ENCODE measurements at places on chromosomes 5 and 9. TPM values are rescaled to one million over a fixed set of nuclear protein-coding genes. Genes with fewer than 3 reads are reported as not detected.

Gene OBP2B
- total RNA-seq: not detected

GRCh38 chr5:83101514-83101913 is 24.2 kb downstream of the XRCC4 start:
- no peaks in the 10 kb centered on the region for H3K27me3 ChIP-seq
- H3K4me1 ChIP-seq: peaks cover 22% of the 10 kb centered on the region
- no peak for DNase-seq
- H3K36me3 ChIP-seq: no peaks in the 10 kb centered on the region
- no peak overlapping the region for H3K27ac ChIP-seq

Gene AK8
- 1.0 TPM for total RNA-seq

DNA sequence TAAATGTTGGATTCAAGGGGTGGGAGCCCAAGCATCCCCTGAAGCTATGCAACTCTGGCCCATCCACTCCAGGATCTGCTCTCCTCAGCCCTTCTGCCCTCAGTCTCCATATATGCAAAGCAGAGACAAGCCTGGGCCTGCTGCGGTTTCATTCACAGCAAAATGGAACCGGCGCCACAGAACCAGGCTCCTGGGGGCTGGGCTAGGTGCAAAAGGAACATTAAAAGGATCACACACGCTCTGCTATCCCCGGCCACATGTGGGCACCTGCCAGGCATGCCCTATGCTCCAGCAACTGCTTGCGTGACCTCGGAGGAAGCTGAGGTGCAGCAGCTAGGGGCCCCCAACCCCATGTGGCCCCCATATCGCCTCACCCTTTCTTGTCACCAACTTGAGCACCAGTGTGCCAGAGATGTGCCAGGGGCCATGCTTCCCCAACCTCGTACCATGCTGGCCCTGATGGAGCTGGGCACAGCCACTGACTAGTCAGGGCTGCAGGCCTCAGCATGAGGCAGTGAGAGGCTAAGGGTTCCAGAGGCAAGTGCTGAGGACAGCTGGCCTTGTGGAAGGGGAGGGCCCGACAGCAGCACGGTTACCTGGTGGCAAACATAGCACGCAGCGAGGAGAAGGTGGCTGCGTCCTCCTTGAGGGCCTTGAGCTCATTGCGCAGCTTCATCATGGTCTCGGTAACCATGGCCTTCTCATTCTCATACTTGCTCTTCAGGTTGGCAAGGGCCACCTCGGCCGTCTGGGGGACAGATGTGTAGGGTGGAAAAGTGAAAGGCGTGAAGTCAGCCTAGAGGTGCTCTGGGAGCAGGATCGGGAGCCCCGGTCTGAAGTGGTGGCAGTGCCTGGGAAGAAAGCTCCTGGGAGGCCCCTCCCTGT is 47.2 kb downstream of the BICD2 start:
- no peaks in the 10 kb centered on the region for H3K27me3 ChIP-seq
- H3K36me3 ChIP-seq: peaks cover 17% of the 10 kb centered on the region
- no peak overlapping the region for H3K4me3 ChIP-seq
- no peak for DNase-seq

GRCh38 chr5:10778179-10778910 is 17.3 kb upstream of the DAP start:
- H3K27ac ChIP-seq: no peak overlapping the region
- no peak overlapping the region for H3K4me3 ChIP-seq
- no peaks in the 10 kb centered on the region for H3K4me1 ChIP-seq
- no peaks in the 10 kb centered on the region for H3K36me3 ChIP-seq

DNA sequence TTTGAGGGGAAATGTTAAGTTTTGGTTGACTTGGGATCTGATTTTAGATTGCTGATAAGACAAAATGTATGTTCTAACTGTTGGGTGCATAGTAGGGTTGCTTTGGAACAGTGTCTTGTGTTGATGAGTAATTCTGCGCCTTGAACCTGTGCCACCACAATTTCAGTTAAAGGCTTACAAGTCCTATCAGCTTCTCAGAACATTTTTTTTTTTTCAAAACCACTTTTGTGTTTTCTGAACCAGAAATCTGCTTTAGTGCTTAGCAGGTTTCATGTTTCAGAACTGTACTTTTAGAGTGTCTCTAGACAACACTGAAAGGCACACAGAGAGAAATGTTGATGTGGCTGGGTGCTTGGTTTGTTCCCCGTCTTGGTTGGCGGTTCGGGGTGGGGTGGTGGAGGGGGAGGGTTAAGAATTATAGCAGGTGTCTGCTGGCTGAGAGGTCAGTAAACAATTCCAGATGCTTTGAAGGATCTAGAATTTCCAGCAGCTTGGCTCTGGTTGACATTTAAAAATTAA is 84.6 kb downstream of the ANKRD55 start:
- no peak overlapping the region for H3K4me3 ChIP-seq
- no peak for DNase-seq
- H3K27me3 ChIP-seq: no peaks in the 10 kb centered on the region

Gene C9
- not detected for total RNA-seq

Gene MEGF9
- 3.8 TPM for total RNA-seq

Gene PCA3
- not detected for total RNA-seq

Gene IL4
- not detected for total RNA-seq

DNA sequence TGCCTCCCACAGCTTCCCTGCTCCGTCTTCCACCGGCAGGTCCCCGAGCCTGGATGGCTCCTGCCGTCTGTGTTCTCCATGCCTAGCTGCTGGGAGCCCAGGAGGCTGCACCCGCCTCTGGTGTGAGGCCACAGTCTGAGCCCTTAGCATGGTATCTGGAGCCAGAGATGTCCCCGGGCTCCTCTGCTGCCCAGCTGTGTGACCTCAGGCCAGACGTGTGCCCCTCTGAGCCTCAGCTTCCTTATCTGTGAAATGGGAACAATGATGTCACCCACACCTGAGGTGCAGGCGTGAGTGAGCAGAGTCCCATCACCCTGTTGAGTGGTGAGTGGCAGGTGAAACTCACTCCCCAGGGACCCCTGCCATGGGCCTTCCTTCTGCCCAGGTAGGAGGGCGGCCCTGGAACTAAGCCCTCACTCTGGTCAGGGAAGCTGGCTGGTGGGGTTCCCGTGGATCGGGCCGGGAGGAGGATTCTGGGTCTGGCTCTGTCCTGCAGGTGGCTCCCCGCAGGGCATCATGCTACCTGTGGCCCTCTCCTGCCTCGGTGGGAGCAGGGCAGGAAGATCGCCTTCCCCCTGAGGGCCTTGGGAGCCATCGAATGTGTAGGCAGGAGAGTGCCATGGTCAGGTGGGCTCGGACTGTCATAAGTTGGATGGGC is 239.0 kb downstream of the PBX3 start:
- H3K4me3 ChIP-seq: no peak overlapping the region
- H3K4me1 ChIP-seq: no peaks in the 10 kb centered on the region
- no peak overlapping the region for H3K27ac ChIP-seq
- DNase-seq: no peak

DNA sequence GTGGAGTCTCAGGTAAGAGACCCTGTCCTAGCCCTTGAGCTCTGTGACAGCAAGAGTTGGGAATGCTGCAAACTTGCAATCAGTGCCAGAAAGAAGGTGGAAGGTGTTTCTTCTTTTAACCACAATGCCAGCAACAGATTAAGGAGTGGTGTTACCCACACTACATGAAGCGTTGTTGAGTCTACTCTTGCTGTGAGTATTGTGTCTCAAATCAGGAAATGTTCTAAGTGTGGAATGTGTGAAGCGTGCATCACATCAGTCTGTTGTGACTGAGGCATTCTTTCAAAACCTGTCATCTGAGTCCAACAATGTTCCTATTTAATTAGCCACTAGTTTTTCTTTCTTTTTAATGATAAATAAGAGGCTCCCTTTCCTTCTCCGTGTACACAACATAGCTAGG is 2.9 kb upstream of the LURAP1L start:
- peak overlapping the region; percentile 66 for H3K27ac ChIP-seq
- H3K4me3 ChIP-seq: peak overlapping the region; percentile 54
- DNase-seq: peak; percentile 80
- no peaks in the 10 kb centered on the region for H3K36me3 ChIP-seq

GRCh38 chr5:87770601-87771121 is 357.9 kb upstream of the CCNH start:
- no peak for DNase-seq
- no peaks in the 10 kb centered on the region for H3K36me3 ChIP-seq
- no peaks in the 10 kb centered on the region for H3K4me1 ChIP-seq
- H3K27me3 ChIP-seq: no peaks in the 10 kb centered on the region
- H3K27ac ChIP-seq: no peak overlapping the region

Gene PKN3
- total RNA-seq: 2.1 TPM

GRCh38 chr5:67347821-67348220 is 151.2 kb upstream of the CD180 start:
- H3K4me3 ChIP-seq: no peak overlapping the region
- no peaks in the 10 kb centered on the region for H3K27me3 ChIP-seq
- no peaks in the 10 kb centered on the region for H3K36me3 ChIP-seq
- no peak for DNase-seq
- no peaks in the 10 kb centered on the region for H3K4me1 ChIP-seq

Gene DMRT3
- total RNA-seq: not detected

GRCh38 chr9:136762915-136763648 is 1.2 kb downstream of the LCN15 start:
- H3K27ac ChIP-seq: no peak overlapping the region
- H3K27me3 ChIP-seq: peaks cover 6% of the 10 kb centered on the region
- no peaks in the 10 kb centered on the region for H3K4me1 ChIP-seq
- no peak overlapping the region for H3K4me3 ChIP-seq
- no peaks in the 10 kb centered on the region for H3K36me3 ChIP-seq
- DNase-seq: peak; percentile 40

DNA sequence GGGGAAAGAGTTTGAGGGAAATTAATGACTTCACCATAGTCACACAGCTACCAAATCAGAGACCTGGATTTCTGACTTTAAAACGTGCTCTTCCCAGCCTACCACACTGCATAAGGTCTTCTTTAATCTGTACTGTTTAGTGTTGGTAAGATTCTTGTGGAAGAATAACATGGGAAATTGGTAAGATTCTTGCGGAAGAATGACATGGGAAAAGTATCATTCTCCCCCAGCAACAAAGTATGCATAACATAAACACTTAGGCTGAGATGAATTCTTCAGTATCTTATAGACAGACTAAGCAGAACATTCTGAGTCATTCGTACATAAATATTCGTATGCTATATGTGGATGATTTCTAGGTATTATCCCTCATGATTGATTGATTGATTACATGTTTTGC is 170.4 kb downstream of the FOCAD start:
- H3K4me3 ChIP-seq: no peak overlapping the region
- no peak overlapping the region for H3K27ac ChIP-seq
- no peaks in the 10 kb centered on the region for H3K4me1 ChIP-seq
- no peaks in the 10 kb centered on the region for H3K36me3 ChIP-seq
- H3K27me3 ChIP-seq: no peaks in the 10 kb centered on the region

DNA sequence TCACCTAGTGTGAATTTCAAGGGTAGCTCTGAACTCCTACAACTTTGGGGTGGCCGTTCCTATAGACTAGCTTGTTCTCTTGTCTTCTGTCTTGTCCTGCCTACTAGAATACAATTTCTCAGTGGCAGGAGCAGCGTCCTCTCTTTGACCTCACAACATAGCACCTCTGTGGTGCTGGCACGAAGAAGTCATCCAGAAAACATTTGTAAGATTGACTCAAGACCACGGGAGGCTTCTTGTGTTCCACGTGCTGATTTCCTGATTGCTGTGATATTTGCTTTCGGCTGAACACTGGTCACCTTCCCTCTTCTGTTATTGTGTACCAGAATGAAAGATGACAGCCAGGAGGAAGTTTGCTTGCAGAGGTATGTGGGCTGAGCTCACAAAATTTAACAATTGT is 27.0 kb downstream of the SLC1A1 start:
- peak overlapping the region; percentile 53 for H3K27ac ChIP-seq
- H3K4me1 ChIP-seq: peaks cover 23% of the 10 kb centered on the region
- H3K4me3 ChIP-seq: no peak overlapping the region
- H3K36me3 ChIP-seq: no peaks in the 10 kb centered on the region
- DNase-seq: peak; percentile 61
- no peaks in the 10 kb centered on the region for H3K27me3 ChIP-seq

DNA sequence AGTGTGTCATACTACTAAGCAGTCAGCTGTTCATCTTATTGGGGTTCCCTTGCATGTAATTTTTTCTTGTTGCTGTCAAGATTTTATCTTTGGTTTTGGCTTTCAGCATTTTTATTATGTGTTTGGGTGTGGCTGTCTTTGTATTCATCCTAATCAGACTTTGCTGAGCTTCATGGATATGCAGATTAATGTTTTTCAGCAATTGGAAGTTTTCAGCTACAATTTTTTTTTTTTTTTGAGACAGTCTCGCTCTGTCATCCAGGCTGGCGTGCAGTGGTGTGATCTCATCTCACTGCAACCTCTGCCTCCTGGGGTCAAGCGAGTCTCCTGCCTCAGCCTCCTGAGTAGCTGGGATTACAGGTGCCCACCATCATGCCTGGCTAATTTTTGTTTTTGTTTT is 108.8 kb downstream of the BARX1 start:
- H3K4me3 ChIP-seq: no peak overlapping the region
- no peak overlapping the region for H3K27ac ChIP-seq
- H3K4me1 ChIP-seq: no peaks in the 10 kb centered on the region
- no peaks in the 10 kb centered on the region for H3K36me3 ChIP-seq
- no peak for DNase-seq
- 0 out of 2 replicates have a peak, but pooled peaks cover 3% of the 10 kb centered on the region for H3K27me3 ChIP-seq

- H3K27ac ChIP-seq: peak overlapping the region; percentile 73
- H3K36me3 ChIP-seq: no peaks in the 10 kb centered on the region
- no peak overlapping the region for H3K4me3 ChIP-seq
- peak; percentile 96 for DNase-seq
Measured at GRCh38 chr9:127159325-127159801, 36.9 kb upstream of the ANGPTL2 start.

DNA sequence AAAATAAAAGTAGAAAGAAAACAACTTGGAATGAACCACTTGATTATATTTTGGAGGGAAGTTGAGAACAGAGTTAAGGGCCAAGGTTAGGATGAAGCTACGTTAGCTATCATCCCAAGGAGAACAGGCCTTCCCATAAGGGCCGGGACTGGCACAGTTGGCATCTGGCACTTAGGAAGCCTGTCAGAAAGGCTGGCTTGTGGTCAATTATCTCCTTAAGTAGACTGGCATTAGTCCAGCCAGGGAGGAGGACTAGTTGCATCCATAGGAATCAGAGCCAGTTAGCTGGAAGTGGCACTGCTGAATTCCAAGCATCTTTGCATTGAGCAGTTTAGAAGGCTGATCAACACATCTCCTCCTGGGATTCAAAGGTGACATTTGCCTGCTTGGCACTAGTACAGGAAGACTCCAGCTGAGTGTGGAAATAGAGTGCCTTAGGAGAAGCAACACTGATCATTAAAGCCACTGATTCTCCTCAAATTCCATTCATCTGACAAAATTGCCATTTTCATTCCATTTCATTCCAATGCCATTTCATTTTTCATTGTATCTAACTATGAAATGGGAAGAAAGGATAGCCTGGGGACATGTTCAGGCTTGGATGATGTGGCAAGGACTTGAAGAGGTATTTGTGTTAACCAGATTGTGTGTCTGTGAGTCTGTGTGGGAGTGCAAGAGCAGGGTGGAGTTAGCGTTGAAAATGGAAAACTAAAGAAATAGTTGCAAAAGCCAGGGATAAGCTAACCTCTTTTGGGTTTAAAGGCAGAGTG is 5.5 kb downstream of the FOXB2 start:
- no peak overlapping the region for H3K27ac ChIP-seq
- H3K4me3 ChIP-seq: no peak overlapping the region
- H3K27me3 ChIP-seq: peaks cover 47% of the 10 kb centered on the region

Gene MSX2
- total RNA-seq: 2.4 TPM

GRCh38 chr9:20551236-20551635 is 71.1 kb downstream of the MLLT3 start:
- H3K4me1 ChIP-seq: peaks cover 24% of the 10 kb centered on the region
- H3K4me3 ChIP-seq: no peak overlapping the region
- H3K36me3 ChIP-seq: no peaks in the 10 kb centered on the region
- H3K27me3 ChIP-seq: no peaks in the 10 kb centered on the region

Data from GM23248 (cell line).